HuH-7 (cell line): ENCODE measurements at places on chromosomes 2 and 18.

DNA sequence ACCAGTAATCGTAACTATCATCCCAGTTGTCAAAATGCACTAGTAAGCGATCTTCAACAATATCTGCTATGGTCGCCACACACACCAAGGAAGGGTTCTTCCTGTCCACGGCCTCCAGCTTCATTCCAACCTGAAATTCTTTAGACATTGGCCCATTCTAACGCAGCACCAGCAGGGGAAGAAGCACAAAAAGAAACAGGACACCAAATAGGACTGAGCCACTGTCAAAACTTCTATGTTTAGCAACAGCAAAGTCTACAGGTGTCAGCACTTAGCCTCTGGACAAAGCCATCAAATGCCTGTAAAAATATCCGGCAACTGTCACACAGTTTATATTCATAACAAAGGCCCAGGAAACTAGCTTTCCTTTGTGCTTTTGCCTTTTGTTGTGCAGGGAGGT, 175.0 kb downstream of the L3MBTL4 start:
- no peak for DNase-seq

- no peak for DNase-seq
Measured at GRCh38 chr18:67243799-67244587, 272.5 kb downstream of the DSEL start.

- DNase-seq: no peak
Measured at GRCh38 chr2:29987146-29987545, 65.8 kb upstream of the ALK start.

- no peak for DNase-seq
Measured at GRCh38 chr18:12857215-12857905, 26.7 kb downstream of the PTPN2 start.

- no peak for DNase-seq
Measured at GRCh38 chr2:101310090-101310833, 1.8 kb upstream of the RNF149 start.

- DNase-seq: peak; percentile 2
Measured at GRCh38 chr2:52340171-52340570, 1308.2 kb upstream of the NRXN1 start.

- DNase-seq: no peak
Measured at GRCh38 chr2:142781146-142781545, 96.3 kb upstream of the KYNU start.

GRCh38 chr18:8750954-8751415, 45.6 kb downstream of the MTCL1 start:
- DNase-seq: no peak

- DNase-seq: no peak
Measured at GRCh38 chr18:6199777-6200176, 214.9 kb downstream of the L3MBTL4 start.

- no peak for DNase-seq
Measured at GRCh38 chr18:53551868-53552426, 672.5 kb downstream of the MBD2 start.

DNA sequence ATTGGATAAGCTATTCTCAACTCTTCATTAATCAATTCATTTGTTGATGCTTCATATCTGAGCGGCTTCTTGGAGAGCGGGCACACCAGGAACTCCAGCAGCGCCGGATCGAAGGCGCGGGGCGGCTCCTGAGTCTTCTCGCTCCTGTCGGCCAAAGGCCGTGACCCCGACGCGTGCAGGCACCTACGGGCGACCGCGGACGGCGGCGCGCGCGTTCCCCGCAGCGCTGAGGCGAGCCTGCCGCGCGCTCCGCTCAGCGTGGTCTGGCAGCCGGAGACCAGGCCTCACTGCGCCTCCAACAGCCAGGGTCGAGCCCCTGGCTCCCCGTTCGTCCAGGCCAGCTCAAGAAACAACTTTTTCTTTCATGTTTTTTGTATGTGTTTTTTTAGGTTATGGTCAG, 97.5 kb downstream of the ICA1L start:
- peak; percentile 22 for DNase-seq

- no peak for DNase-seq
Measured at GRCh38 chr2:168179592-168179991, 67.8 kb downstream of the STK39 start.

GRCh38 chr2:29517413-29517812, 402.2 kb downstream of the CLIP4 start:
- no peak for DNase-seq

DNA sequence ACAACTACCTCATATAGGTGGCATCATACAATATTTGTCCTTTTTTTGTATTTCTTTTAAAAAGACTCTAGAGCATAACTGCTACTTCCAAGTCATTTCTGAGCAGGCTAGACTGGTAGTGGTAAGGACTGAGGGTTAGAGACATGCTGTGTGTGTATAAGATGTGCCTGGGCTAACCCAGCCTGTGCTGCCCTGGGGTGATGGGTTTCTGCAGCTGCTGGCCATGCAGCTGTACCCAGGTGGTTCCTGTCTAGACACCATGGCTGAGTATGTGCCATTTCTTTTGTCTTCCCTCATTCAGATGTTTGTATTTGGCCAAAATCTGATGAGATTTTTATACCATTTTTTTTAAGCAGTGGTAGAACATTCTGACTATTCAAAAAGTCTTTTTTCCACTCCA, 40.0 kb downstream of the MERTK start:
- DNase-seq: no peak

GRCh38 chr2:22486343-22486742, 898.6 kb upstream of the KLHL29 start:
- no peak for DNase-seq

GRCh38 chr2:133586978-133587377, 18.7 kb upstream of the NCKAP5 start:
- DNase-seq: no peak

DNA sequence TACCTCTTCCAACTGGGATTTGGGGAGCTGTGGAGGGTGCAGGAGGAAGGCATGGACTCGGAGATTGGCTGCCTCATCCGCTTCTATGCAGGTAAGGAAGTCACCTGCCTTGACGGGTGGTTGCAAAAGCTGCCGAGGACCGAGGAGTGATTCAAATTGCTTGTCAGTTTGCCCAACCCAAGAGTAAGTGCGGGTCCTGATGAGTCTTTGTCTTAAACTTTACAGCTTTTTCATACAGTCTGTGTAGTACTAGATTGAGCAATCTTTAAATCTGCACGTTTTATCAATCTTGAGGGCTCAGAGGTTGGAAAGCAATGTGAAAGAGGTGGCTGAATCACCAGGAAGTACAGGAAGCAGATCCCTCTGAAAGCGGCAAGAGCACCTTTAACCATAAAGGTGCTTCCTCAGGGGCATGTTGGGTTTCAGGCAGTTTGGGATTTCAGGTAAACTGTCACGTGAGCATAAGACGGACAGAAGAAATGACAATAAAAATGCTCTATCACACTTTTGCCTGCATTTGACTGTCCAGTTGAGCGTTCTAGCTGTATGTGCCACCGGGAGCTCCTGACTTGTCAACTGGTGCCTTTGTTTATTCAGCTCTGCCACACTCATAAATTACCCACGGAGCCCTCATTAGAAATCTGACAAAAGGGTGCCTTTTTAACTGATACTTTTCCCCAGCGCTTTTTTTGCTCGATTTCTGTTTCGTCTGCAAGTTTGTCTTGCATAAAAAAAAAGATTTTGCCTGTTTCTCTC, 2.0 kb downstream of the PHLPP1 start:
- DNase-seq: peak; percentile 27
